ENCODE measurements at places on chromosomes 11 and 22. TPM values are rescaled to one million over a fixed set of nuclear protein-coding genes. Genes with fewer than 3 reads are reported as not detected.
A peak's percentile ranks its signal among the peaks of the same experiment; 100 is the strongest.

Gene ACR
- 0.45 TPM for total RNA-seq

Gene DGAT2
- total RNA-seq = 1.6 TPM

Gene ACCSL
- not detected for total RNA-seq

Gene GNB1L
- total RNA-seq = 4.9 TPM

Gene SLC43A1
- 5.3 TPM for total RNA-seq

DNA sequence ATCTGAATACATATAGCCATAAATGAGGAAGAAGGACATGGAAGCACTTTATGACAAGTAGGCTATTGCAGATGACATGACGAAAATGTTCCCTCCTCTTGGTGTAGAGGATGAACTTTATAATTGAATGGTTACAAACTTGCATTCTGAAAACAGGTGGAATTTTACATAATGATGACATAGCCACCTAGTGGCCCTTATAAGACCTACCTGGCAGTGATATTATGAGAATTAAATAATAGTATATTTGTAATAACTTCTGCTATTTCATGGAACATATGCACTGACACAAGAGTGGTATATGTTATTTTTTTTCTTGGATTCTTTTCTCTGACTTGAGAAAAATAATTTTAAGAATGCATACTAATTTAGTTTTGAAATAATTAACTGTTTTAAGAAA, 22.9 kb downstream of the TRIM22 start:
- no peak overlapping the region for H3K4me3 ChIP-seq
- H3K27ac ChIP-seq = no peak overlapping the region
- no peak for DNase-seq
- peaks cover 25% of the 10 kb centered on the region for H3K36me3 ChIP-seq

- H3K4me1 ChIP-seq = peaks cover 27% of the 10 kb centered on the region
- H3K27ac ChIP-seq = peak overlapping the region; percentile 20
- no peaks in the 10 kb centered on the region for H3K36me3 ChIP-seq
- no peaks in the 10 kb centered on the region for H3K27me3 ChIP-seq
- no peak overlapping the region for H3K4me3 ChIP-seq
Observed at GRCh38 chr11:102488208-102488607, 35.6 kb upstream of the TMEM123 start.

GRCh38 chr11:11581481-11581880, 40.3 kb downstream of the GALNT18 start:
- no peak overlapping the region for H3K4me3 ChIP-seq
- H3K4me1 ChIP-seq = peaks cover 77% of the 10 kb centered on the region
- DNase-seq = no peak

DNA sequence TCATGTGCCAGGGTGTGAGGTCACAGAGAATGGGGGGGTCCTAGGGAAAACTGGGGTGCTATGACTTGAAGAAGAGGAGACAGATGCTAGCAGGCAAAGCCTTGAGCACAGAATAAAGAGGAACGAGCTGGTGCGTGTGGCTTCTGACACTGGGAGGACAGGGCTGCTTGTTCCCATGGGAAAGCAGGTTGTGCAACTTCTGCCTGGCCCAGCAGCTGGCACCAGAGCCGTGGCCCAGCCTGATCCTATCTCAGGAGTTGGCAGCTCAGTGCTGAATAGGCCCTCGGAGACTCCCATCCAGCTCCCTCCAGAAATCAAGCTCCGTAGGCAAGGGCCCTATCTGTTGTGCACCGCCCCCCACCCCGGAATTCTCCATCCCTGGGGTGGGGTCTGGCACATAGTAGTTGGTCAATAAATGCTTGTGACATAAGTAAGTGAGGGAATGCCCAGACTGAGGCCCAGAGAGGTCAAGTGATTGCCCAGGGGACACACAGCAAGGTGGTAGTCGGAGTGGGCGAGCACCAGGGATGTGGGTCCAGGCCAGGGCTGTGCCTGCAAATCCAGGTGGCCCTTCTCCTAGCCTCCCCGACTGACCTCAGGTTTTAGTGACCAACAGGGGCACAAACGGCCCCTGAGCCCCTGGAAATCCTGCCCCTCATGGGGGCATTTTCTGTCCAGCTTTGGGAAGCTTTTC, 19.5 kb upstream of the FADD start:
- H3K27ac ChIP-seq = no peak overlapping the region
- H3K4me1 ChIP-seq = no peaks in the 10 kb centered on the region
- H3K4me3 ChIP-seq = no peak overlapping the region
- H3K36me3 ChIP-seq = no peaks in the 10 kb centered on the region
- no peak for DNase-seq

GRCh38 chr11:72815110-72815618, 953 bp downstream of the ATG16L2 start:
- peak overlapping the region; percentile 93 for H3K4me3 ChIP-seq
- no peak for DNase-seq
- peaks cover 9% of the 10 kb centered on the region for H3K36me3 ChIP-seq
- peaks cover 40% of the 10 kb centered on the region for H3K4me1 ChIP-seq

Data from chondrocyte (in vitro differentiated cells).